ENCODE measurements at places on chromosomes 5 and 9.

DNA sequence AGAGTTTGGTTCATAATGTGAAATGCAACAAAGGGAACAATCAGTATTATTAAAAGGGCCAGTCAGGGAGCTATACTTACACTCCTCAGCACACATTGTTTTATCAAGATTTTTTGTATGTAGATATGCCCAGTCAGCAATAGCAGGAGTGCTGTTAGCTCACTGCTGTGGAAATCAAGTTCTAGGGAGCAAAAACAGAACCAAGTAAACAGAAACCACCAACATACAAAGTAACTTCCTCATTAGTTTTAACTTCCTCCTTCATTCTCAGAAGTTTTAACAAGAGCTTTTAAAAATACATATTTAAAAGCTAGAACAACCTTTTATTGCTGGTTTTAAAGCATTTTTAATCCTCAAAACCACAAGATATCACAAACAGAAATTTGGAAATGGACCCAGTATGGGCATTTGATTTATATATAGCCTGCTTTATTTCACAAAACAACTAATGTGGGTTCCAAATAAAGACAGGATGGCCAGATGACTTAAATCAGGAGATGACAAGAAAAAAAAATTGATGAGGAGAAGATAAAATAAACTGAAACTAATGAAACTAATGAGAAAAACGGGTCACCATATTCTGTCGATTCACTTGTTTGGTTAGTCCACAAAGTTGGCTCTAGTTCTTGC is 178.5 kb downstream of the ADAMTS12 start:
- no peak for DNase-seq

- peak; percentile 20 for DNase-seq
Observed at GRCh38 chr5:79020861-79021561, 35.9 kb upstream of the ARSB start.

GRCh38 chr9:13555516-13555915 is 276.0 kb upstream of the MPDZ start:
- no peak for DNase-seq

- no peak for DNase-seq
Observed at GRCh38 chr9:61669352-61669751, 479.5 kb downstream of the SPATA31A7 start.

- no peak for DNase-seq
Observed at GRCh38 chr9:110308633-110309038, 29.0 kb downstream of the TXNDC8 start.

DNA sequence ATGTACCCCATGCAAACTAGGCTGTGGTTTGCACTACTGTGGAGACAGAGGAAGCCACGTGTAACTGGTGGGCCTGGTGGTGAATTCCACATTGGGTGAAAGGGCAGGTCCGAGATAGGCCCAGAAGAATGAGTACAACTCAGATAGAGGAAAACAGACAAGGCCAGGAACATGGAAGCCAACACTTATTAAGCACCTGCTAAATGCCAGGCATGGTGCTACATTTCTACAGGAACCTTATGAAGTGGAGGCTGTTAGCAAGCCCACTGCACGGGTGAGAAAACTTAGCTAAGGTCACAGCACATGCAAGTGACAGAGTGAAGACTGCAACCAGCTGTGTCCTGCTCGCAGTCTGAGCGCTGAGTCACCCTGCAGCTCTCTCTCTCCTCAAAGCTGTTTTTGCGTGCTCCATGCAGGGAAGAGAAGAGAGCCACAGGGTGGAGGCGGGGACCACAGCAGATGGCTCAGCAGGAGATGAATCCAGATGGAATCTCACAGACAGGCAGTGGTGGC is 65.5 kb upstream of the SPTLC1 start:
- DNase-seq, result no peak

DNA sequence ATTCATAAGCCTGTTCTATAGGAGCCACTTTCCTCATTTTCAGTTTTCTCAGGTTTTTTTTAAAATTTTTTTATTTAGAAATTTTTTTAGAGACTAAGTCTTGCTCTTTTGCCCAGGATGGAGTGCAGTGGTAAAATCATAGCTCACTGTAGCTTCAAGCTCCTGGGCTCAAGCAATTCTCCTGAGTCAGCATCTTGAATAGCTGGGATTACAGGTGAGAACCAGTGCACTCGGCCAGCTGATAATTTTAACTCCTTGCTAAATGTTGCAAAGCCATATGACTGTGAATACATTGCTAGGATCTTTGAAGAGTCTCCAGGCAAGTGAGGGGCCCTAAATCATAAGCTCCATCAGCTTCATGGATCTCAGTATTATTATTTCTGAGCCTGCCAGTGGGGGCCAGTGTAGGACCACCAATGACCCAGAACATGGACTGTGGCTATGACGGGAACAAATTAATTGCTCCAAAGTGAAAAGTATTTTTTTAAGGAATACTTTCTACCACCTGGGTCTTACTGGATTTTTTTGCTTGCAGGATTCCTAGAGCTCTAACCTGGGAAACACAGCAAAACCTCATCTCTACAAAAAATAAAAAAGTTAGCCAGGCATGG is 5.7 kb upstream of the GAPVD1 start:
- no peak for DNase-seq

DNA sequence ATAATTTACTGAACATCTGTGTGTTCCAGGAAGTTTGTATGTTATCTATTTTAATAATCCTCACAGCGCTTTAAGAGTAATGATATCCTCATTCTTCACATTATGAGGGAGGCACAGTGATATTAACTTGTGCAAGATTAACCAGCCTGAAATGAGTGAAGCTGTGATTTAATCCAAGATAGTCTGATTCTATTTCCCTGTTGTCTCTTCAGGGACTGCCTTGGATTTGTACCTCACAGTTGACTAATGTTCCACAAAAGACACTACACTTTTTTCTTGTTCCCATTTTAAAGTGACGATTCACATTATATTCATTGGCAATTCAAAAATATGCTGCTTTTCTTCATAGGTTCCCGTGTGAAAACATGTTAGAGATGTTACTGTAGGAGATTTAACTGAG is 125.3 kb upstream of the GNA14 start:
- DNase-seq, result no peak

GRCh38 chr5:75034137-75034739 is 18.1 kb downstream of the GCNT4 start:
- DNase-seq, result peak; percentile 51

DNA sequence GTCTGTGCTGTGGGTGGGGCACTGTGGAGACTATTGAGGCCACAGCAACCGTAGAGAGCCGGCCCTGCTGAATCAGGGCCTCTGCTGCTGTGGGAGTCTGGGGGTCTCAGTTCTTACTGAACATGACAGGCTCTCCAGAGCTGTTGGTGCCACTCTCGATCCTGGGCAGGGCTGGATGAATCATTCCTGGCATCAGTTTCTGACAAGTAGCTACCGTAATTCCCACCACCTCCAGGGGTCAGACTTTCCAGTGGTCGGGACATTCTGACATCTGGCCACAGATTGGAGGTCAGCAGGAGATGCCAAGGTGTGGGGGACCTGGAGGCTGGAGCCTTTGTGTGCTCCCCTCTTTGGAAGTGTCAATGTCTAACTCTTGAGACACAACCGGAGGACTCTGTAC is 188.4 kb downstream of the IRX2 start:
- DNase-seq, result no peak

GRCh38 chr9:107779731-107780130 is 290.2 kb upstream of the KLF4 start:
- no peak for DNase-seq

DNA sequence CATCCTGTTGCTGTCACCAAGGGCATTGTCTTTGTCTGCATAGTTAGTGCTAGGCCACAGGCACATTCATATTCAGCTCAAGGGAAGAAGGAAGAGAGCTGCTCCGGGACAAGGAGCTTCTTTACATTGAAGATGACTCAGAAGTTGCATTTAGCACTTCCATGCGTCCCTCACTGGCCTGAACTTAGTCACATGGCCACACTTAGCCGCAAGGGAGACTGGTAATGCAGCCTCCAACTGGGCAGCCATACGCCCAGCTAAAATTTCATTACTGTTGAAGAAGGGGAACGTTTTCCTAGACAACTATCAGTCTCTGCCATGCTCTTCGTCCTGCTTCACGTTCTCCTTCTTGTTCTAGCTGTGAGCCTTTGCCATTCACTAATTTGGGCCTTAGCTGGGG is 20.0 kb downstream of the ACTL7B start:
- no peak for DNase-seq

DNA sequence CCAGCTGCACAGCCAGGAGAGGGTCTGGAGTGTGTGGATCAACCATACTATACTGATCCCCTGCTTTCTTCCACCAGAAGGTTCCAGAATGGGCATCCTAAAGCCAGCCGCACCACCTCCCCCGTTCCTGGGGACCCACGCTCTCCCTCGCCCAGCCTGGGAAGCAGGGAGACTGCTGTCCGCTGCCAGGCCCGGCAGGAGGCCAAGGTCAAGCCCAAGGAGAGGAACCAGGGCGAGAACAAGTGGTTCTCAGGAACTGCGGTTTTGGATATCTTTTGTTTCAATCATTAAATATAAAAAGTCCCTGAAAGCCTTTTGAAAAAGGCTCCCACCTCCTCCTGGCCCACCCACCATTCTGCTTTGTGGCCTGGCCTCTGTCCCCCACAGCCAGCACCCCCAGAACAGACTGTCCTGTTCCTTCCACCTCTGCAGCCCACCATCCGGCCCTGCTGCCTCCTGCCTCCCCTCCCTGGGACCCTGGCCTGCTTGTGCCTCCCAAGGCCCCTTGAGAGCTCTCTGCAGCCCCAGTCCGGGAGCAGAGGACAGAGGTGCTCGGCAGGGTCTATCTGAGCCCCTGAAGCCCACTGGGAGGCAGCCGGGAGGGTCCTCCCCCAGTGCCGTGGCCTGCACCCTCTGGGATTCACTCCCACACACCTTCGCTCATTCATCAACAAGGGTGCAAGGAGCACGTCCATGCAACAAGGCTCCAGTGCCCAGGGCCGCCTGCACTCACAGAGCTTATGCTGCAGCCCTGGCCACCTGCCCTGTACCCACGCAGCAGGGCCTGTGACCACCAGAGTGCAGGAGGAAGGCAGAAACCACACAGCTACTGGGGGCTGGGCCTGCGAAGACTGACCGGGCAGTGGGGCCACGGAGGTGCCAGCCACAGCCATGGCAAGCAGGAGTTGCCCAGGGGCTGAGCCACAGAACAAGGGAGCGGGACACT is 614 bp upstream of the LCN6 start:
- DNase-seq, result no peak

DNA sequence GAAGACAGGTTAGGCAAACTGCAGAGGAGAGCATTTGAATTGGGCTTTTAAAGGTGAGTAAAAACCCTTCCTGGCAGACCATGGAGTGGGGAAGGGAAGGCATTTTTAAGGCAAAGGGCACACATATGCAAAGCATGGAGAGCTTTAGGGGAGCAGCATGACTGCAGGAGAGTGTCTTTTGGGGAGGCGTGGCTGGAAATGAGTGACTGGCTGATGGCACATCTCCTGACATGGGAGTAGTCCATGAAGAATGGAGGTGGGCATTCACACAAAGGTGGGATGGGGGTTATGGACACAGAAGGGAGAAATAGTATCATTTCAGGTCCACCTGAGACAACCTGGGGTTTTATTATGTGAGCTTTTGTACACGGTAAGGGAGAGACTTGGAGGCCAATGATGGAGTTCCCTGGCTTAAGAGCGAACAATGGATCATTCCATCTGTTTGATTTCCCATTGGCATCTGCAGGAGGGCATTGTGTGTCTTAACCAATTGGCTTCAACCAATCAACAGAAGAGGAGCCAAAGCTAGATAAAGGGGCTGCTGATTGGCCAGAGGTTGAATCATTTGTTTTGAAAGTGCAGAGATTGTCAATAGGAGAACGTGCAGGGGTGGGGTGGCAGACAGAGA is 2.1 kb downstream of the NSG2 start:
- no peak for DNase-seq

- DNase-seq, result no peak
Observed at GRCh38 chr5:72152545-72152944, 45.3 kb downstream of the MAP1B start.

DNA sequence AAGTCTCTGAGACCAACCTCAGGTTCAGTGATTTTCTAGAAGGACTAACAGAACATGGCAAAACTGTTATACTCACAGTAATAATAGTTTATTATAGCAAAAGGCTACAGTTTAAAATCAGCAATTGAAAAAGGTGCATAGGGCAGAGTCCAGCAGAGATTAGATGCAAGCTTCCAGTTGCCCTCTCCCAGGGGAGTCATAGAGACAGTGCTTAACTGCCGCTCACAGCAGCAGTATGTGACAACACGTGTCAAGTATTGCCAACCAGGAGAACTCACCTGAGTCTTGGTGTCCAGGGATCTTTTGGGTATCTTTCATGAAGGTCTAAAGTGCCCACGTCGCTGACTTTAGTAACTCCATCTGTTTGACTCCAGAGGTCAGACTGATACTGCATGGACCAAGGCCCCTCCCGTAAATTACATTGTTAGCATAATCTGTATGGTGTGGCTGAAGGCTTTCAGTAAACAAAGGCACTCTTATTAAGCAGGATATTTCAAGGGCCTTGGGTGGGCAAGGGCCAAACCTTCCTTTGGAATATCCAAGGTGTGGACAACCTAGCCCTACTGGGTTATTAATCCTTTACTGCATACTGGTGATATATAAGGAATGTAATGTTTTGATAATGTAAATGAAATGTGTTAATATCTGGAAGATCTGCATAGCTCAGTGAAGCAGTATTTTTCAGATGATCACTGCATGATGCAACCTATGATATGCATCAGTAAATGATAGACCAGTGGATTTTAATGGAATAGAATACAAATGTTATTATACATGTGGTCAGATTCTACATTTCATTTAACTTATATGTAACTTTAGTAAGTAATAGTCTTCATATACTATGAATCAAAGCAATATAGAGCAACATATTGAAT is 44.0 kb downstream of the RASA1 start:
- DNase-seq, result no peak

DNA sequence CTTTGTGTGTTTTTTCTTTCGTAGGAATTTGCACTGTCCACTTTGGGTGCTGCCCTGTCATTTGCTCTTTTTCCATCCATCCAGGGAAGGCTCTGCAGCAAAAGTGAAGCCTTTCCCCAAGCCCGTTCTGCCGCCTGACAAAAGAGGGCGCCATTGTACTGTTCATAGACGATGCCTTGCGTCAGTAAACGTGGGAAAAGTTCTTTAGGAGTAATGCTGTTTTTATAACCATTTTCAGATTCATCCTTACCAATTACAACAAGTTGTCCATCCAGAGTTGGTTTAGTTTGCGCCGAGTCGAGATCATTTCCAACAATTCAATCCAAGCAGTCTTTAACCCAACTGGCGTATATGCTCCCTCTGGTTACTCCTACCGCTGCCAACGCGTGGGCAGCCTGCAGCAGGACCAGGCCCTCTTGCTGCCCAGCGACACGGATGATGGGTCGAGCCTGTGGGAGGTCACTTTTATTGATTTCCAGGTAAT is 34.3 kb upstream of the RPS23 start:
- peak; percentile 24 for DNase-seq

DNA sequence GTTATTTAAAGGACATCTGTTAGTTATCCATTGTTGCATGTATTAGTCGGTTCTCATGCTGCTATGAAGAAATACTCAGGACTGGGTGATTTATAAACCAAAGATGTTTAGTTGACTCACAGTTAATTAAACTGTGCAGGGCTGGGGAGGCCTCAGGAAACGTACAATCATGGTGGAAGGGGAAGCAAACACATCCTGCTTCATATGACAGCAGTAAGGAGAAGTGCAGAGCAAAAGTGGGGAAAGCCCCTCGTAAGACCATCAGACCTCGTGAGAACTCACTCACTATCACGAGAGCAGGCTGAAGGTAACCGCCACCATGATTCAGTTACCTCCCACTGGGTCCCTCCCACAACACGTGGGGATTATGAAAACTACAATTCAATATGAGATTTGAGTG is 2064.1 kb downstream of the MAT2B start:
- no peak for DNase-seq

GRCh38 chr9:96429732-96430131 is 11.6 kb upstream of the ZNF367 start:
- DNase-seq, result no peak
